ENCODE measurements at places on chromosomes 12 and 14. TPM values are rescaled to one million over a fixed set of nuclear protein-coding genes. Genes with fewer than 3 reads are reported as not detected.
A peak's percentile ranks its signal among the peaks of the same experiment; 100 is the strongest.

Gene RASAL1
- total RNA-seq = not detected

Gene PRIMA1
- total RNA-seq = 0.18 TPM

Gene FLVCR2
- total RNA-seq = 0.85 TPM

Gene RNU7-1
- not detected for total RNA-seq

DNA sequence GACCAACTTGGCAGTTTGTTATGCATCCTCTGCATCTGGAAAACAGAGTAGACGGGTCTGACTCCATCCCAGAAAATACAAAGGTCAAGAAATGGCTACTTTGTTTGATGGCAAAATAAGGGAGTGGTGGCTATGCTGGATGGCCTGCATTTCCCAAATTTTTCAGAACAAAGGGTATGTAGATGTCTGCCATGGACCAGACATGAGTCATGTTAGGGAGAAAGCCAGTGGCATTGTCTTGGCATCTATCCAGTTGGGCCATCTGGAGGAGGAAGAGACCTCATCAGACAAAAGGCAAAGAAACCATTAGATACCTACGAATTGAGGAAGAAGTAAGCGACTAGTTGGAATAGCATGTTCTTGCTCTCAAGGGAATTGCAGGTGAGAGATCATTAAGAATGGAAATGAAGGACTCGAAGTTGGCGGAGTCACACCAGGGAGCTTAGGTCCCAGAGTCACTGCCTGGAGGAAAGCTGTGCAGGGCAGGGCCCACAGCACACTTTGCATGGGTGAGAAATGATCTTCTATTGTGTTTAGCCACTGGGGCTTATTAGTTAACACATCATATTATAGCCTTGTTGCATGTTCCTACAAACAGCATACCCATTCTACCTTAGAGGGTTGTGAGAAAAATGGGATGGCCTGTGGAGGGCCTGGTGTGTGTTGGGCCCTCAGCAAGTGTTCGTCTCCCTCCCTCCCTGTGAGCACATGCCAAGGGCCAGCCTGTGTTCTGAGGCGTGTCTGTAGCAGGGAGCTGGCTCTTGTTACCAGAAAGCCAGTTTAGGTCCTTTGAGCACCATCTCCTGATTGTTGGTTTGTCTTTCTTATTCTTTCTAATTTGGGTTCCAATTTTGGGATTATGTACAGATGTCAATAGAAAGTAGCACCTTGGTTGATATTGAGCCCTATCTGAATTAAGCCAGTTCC, 119.4 kb downstream of the KTN1 start:
- peak; percentile 80 for DNase-seq

DNA sequence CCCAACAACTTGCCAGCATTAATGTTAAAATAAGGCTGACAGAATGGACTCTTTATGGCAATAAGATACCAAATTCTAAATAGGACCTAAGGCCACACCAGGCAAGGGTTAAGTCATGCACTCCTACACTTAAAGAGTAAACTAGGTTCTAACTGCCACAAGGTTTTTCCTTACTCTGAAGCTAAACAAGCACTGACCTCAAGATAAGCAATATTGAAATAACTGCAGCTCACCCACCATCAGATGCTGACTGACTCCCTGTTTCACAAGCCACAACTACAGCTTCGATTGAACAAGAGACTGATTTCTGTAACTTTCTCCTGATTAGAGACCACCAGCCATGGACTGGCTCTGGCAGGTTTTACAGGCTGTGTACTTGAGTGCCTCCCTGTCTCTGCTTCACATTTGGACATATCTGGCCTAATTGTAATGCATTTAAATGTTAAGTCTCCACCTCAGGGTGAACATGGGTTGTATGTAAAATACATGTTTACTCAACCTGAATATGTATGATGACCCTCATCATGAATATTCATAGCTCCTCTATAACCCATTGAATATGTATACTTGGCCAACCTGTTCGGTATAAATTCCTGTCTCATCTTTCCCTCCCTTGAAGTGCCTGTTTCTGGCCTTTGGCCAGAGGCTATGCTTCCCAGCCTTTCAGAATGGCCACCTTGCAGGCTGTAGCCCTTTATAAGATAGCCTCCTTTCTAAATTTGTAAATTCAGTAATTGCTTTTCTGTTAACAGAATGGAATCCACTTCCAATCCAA, 70.5 kb upstream of the DAAM1 start:
- no peak for DNase-seq

- DNase-seq = no peak
These were observed 29.5 kb upstream of the MSRB3 start for GRCh38 chr12:65248656-65249633.

- DNase-seq = peak; percentile 40
These were observed 390.1 kb downstream of the DPF3 start for GRCh38 chr14:72503696-72504368.

All from HT1080 (cell line).